ENCODE measurements at places on chromosomes 1 and 21.

GRCh38 chr1:33298623-33299277, 22.1 kb downstream of the A3GALT2 start:
- peak; percentile 80 for DNase-seq

DNA sequence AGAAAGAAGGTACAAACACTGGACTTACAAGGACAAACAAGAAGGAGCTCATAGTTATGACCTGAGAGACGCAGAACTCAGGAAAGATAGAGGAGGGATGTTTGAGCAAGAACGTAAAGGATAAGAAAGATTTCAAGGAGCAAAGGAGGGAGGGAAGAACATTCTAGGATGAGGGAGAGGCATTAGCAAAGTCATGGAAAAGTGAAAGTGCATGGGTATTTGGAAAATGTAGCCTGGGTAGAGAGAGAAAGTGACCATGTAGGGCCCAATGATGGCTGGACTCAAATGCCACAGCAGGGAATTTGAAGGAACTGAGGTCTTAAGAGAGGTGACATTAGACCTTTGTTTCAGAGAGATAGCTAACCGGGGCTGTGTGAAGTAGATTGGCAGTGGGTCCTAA, 76.5 kb downstream of the SYT6 start:
- DNase-seq, result no peak

GRCh38 chr21:45543371-45543709, 1.1 kb upstream of the SLC19A1 start:
- DNase-seq, result no peak

DNA sequence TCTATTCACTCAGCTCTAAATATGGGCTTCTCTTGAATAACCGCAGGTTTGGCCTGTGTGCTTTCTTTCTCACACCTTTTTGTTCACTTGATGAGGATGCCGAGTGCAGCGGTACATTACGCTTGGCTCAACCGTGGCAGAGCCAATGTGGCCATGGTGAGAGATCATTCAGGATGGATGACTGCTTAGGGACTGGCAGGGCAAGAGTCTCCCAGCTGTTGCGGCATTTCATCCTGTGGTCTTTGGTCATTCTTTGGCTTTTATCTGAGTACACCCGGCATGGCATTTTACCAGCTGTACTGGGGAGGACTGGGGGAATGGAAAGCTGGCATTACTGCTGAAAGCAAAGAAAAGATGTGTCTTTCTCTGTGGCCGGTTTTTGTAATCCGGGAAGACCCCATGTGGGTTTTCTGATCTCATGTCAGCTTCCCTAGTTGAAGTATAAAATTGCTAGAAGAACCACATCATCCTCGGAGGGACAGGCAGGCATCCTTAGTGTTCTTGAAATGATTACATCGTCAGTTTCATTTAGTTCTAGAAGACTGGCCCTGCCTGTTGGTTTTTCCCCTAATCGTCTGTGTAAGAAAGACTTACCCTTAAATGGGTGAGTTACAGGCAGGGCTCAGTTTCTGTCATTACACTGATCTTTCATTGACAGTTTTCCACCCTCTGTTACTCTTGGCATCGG, 15.1 kb downstream of the PCP4 start:
- DNase-seq, result no peak

- no peak for DNase-seq
Observed at GRCh38 chr1:31865728-31866449, 50.1 kb upstream of the SPOCD1 start.

DNA sequence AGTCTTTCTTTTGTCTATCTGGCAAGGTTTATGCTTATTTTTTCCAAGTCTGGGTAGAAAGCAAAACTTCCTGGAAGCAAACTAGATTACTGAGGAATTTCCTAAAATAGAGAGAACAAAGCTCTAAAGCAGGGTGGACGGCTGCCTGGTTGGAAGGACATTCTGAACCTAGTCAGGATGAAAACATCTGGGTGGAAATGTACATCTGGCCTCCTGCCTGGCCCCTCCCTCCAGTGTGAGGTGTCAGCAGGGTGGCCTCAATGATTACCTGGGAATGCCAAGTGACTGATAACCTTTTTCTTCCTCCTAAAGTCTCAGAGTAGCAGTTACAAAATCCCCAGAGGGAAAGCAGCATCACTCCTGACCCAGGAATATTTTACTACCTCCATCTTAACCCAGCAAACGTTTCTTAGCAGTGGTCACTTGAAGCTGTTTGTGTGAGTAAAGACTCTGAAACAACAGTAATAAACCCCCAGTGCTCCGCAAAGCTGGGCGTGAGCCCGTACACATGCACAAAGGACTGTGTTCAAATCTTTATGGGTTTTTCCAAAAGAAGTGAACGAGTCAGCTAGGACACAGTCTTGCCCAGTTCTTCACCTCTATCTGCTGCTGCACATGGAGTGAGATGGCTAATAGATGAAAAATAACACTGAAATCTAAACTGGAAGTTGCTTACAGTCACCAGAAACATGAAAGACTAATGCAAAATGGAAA, 18.9 kb downstream of the ANGPTL7 start:
- no peak for DNase-seq

DNA sequence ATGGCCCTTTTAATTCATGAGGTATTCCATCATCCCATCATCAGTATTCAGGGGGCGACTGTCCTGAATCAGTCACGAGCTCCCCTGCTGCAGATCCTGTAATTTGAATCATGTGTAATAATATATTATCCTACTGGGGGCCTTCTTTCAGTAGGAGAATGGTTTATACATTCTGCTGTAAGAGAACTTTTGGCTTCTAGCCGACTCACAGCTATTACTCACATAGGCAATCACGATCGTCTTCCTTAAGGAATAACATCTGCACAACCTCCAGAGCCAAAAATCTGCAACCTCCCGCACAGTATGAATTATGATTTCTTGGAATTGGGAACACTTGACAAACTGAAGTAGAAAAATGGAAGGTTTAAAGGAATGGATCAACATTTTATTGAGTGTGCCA, 343.0 kb downstream of the USP25 start:
- peak; percentile 62 for DNase-seq

DNA sequence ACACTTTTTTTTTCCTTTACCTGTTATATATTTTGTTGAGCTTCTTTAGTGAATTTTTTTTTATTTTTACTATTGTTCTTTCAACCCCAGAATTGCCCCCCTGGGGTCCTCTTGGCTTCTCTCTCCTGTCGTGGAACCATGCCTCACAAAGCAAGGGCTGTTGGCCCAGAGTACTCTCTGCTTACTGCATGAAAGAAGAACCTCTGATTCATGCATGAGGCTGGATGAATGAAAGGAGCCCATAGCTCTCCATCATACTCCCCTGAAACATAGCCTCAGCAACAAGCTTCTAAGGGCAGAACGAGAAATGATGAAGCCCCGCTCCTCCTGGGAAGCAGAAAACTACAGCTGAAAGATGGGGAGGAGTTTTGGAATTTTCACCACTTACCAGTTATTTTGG, 1441.0 kb downstream of the BRINP3 start:
- DNase-seq, result no peak

GRCh38 chr1:199272628-199273086, 633.8 kb downstream of the PTPRC start:
- peak; percentile 15 for DNase-seq

DNA sequence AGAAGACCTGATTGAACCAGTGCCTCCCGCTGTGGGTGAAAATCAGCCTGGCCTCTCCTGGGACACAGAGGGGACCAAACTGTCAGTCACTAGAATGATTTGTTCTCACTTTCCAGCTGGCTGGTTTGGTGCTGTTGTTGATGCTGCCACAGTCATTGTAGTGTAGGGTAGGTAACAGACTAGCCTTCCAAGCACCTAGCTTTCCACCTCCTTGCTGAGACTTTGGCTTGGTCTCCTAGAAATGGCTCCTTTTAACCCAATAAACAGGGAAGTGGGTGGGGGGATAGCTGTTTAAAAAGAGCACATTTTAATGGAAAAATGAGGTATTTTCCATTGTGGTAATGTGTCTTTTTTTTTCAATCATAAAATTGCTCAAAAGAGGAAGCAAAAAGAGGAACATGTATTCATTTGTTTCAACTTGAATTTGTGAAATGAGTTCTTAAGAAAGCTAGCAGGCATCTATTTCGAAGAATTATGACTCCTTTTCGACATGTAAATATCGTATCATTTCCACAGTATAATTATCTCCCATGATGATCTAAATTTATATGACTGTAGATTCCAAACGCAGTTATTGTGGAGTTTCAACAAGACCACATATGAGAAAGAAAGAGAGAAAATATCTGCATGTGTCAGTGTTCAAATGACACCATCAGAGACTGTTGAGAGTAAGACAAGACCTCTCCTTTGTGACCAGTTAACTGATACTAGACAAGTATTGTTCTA, 190.1 kb downstream of the HLX start:
- DNase-seq, result no peak

DNA sequence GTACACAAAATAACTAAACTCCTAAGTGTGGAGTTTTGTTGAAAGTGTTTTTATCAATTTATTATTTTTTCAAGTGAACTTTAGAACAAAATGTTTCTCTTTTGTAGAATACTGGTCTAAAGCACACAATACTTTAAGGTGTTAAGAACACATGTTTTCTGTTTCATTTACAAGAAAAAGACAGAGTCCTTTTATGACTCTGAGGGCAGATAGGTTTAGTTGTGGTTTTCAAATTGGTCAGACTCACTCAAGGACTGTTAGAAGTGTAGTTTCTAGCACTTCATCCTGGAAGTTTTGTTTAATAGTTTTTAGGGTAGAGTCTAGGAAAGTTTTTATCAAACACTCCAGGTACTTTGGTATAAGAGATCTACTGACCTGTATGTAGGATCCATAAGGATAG, 376.5 kb downstream of the LRRIQ3 start:
- DNase-seq, result no peak
